ENCODE measurements at places on chromosomes 16 and 17. TPM values are rescaled to one million over a fixed set of nuclear protein-coding genes. Genes with fewer than 3 reads are reported as not detected.

Gene DCTPP1
- 28.9 TPM for total RNA-seq

Gene ADGRG1
- total RNA-seq: 0.20 TPM

Gene ABI3
- total RNA-seq: 20.7 TPM

Gene CD79B
- total RNA-seq: 891 TPM

Gene PHF12
- 148 TPM for total RNA-seq

Gene CFAP97D1
- not detected for total RNA-seq

Gene OTOP2
- total RNA-seq: not detected

Gene KRTAP4-6
- not detected for total RNA-seq

Gene TPSD1
- total RNA-seq: not detected

Gene MYH2
- not detected for total RNA-seq

DNA sequence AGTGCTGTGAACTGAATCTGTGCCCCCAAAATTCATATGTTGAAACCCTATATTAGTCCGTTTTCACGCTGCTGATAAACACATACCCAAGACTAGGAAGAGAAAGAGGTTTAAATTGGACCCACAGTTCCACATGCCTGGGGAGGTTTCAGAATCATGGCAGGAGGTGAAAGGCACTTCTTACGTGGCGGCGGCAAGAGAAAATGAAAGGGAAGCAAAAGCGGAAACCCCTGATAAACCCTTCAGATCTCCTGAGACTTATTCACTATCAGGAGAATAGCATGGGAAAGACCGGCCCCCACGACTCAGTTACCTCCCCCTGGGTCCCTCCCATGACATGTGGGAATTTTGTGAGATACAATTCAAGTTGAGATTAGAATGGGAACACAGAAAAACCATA lies 3.7 kb upstream of the SPDYE4 start:
- no peak for DNase-seq
- H3K4me3 ChIP-seq: no peak overlapping the region
- H3K27me3 ChIP-seq: peaks cover 12% of the 10 kb centered on the region
- no peaks in the 10 kb centered on the region for H3K36me3 ChIP-seq
- no peaks in the 10 kb centered on the region for H3K4me1 ChIP-seq

GRCh38 chr17:21679256-21680146 lies 12.8 kb upstream of the KCNJ18 start:
- no peaks in the 10 kb centered on the region for H3K27me3 ChIP-seq
- H3K36me3 ChIP-seq: no peaks in the 10 kb centered on the region
- DNase-seq: no peak
- H3K27ac ChIP-seq: no peak overlapping the region

GRCh38 chr16:88649195-88649923 lies 1.5 kb downstream of the CYBA start:
- no peak for DNase-seq
- peaks cover 76% of the 10 kb centered on the region for H3K4me1 ChIP-seq
- peaks cover 53% of the 10 kb centered on the region for H3K36me3 ChIP-seq
- H3K4me3 ChIP-seq: peak overlapping the region; percentile 92

GRCh38 chr17:12619459-12620199 lies 46.1 kb upstream of the MYOCD start:
- no peak overlapping the region for H3K4me3 ChIP-seq
- DNase-seq: no peak
- no peak overlapping the region for H3K27ac ChIP-seq
- H3K36me3 ChIP-seq: no peaks in the 10 kb centered on the region

GRCh38 chr17:48882272-48882671 lies 10.3 kb upstream of the ATP5MC1 start:
- no peak overlapping the region for H3K4me3 ChIP-seq
- H3K27me3 ChIP-seq: no peaks in the 10 kb centered on the region
- H3K27ac ChIP-seq: no peak overlapping the region
- DNase-seq: no peak

DNA sequence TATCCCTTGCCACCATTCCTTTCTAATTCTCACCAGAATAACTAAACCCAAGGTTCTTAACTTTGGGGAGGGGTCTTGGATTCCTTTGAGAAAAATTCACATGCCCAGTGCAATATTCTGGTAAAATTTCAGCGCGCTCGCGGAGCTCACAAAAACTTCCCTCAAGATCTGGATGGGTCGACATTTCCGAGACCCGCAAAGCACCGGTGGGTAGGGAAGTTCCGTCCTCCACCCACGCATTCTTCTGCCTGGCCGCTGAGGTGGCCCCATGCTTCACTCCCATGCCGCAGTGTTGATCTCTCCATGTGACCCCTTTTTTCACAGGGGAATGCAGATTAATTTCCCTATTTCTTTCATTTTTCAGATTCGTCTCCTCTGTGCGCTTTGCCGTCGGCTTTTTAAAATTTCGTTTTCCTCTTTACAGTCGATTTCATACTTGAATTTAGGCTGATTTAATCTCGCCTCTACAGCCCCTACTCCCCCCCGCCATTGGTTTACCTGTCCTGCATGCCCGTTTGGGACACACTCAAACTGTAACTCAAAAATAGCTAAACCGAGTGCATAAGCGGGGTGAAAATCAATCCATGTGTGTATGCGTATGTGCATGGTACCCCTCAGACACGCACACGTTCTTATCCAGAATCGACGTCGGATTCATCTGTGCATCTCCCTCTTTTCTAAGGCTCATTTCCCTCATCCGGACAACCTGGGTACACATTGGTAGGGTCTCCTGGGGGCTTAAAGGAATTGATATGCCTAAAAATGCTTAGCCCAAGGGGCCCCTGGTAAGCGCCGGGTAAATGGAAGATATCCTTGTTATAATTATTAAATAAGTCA lies 1.4 kb upstream of the SP6 start:
- DNase-seq: peak; percentile 57
- H3K4me1 ChIP-seq: peaks cover 34% of the 10 kb centered on the region
- H3K4me3 ChIP-seq: peak overlapping the region; percentile 29
- no peak overlapping the region for H3K27ac ChIP-seq
- peaks cover 86% of the 10 kb centered on the region for H3K27me3 ChIP-seq

DNA sequence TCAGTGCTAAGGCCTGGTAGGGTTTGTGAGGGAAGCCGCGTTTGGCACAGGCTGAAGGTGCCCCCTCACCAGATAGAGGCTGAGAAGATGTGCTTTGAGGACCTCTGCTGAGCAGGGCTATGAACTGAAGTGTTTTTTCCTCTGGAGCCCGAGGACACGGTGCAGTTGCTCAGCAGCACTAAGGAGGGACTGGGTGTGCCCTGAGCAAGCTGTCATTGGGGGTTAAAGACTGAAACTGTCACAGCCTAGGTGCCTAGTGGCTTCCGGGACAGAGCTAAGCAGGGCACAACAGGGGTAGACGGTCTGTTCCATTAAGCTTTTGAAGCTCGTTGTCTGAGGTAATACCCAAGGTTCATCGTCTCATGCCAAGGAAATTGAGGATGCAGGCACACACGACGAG lies 24.8 kb upstream of the ASGR2 start:
- no peak overlapping the region for H3K27ac ChIP-seq
- H3K4me1 ChIP-seq: no peaks in the 10 kb centered on the region
- no peaks in the 10 kb centered on the region for H3K27me3 ChIP-seq

DNA sequence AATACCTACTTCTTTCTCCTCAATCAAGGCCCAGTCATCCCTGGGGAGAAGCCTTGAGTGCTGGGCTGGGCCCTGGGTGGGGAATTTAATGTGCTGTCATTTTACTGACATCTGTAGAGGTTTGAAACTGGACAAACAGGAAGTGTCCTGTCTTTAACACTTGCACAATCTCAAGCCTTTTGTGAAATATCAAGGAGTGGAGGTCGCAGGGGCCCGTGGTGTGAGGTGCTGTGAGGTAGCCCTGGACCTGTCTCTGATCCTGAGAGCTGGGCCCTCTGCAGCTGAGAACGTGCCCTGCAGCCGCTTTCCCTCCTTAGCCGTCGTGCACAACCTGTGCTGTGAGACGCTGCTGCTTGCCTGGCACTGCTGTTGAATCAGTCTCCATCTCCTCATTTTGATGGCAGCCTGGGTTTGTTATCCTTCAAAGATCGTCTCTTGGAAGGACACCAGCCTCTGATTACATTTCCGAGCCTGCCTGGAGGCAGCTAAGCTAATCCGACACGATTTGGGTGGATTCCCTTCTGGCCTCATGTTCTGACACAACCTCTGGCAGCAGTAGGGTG lies 29.9 kb downstream of the SMARCE1 start:
- no peak overlapping the region for H3K4me3 ChIP-seq
- no peaks in the 10 kb centered on the region for H3K36me3 ChIP-seq
- DNase-seq: no peak
- H3K4me1 ChIP-seq: peaks cover 73% of the 10 kb centered on the region
- no peaks in the 10 kb centered on the region for H3K27me3 ChIP-seq

- H3K27me3 ChIP-seq: no peaks in the 10 kb centered on the region
- no peaks in the 10 kb centered on the region for H3K36me3 ChIP-seq
- no peak for DNase-seq
- H3K27ac ChIP-seq: no peak overlapping the region
Measured at GRCh38 chr16:65698791-65699321, 577.0 kb upstream of the CDH11 start.

DNA sequence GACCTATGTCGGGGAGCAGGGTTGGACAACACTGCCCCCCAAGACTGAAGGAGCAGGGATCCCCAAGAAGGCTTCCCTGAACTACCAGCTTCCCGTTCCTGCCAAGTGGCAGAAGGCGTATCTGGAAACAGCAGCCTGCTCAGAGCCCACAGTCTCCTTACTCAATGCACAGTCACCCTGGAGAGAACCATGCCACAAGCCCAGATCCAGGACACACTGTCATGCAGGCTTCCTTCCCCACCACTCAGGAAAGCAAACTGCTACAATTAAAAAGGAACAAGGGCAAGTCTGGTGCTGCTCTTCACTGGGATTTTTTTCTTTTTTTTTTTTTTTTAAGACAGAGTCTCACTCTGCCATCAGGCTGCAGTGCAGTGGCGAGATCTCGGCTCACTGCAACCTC lies 8.2 kb downstream of the WDR45B start:
- H3K4me1 ChIP-seq: no peaks in the 10 kb centered on the region
- no peak for DNase-seq
- H3K27me3 ChIP-seq: no peaks in the 10 kb centered on the region
- peaks cover 60% of the 10 kb centered on the region for H3K36me3 ChIP-seq

DNA sequence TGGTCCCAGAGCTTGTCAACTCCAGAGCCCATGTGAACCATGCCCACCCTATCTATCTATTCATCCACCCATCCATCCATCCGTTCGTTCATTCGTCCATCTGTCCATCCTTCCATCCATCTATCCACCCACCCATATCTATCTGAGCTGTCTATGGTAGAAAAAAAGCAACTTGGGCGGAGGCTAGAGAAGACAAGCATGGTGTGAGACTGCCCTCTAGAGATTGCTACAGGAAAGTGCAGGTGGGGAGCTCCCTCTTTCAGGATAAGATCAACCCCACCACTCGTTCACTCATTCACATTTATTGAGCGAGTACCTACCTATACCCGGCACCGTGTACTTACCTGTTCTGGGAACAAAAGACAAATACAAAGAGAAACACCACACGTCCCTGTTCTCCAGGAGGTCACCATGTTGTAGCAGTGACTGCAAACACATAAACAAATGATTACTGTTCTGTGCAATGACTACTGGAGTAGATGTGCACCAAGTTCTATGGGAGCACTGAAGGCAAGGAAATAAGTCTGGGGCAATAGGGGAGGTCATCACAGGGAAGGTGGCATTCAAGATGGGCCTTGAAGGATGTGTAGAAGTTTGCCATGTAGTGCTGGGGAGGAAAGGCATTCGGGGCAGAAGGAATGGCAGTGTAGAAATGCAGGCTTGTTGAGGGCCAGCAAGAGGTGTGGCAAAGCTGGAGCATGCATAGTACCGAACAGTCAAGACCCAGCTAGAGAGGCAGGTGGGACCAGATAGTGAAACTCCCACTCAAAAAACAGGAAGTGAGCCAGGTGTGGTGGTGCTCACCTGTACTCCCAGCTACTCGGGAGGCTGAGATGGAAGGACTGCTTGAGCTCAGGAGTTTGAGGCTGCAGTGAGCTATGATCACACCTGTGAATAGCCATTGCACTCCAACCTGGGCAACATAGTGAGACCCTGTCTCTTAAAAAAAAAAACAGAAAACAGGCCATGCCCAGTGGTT lies 13.4 kb upstream of the ATP5MC1 start:
- H3K27ac ChIP-seq: no peak overlapping the region
- no peaks in the 10 kb centered on the region for H3K36me3 ChIP-seq
- peak; percentile 82 for DNase-seq
- H3K4me3 ChIP-seq: no peak overlapping the region
- H3K27me3 ChIP-seq: no peaks in the 10 kb centered on the region

DNA sequence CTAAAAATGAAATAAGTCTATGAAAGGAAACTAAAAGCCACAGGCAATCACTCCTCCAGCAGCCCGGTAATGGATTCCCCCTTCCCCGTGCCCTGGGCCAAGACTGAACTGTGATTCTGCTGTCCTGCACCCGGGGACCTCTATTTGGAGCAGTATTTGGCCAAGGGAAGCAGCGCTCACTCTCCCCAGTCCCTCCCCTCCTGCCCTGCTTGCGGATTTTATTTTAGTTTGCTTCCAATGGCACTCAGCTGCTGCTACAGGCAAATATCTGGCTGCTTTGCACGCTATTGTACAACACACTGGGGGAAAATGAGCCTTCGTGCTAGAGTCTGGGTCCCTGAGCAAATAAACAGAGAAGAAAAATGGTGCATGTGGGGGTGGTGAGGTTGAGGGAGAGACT lies 975.7 kb upstream of the RBFOX1 start:
- no peaks in the 10 kb centered on the region for H3K27me3 ChIP-seq
- H3K4me3 ChIP-seq: no peak overlapping the region
- no peak overlapping the region for H3K27ac ChIP-seq
- DNase-seq: no peak
- H3K36me3 ChIP-seq: no peaks in the 10 kb centered on the region
- H3K4me1 ChIP-seq: no peaks in the 10 kb centered on the region

GRCh38 chr17:17029938-17030337 lies 12.3 kb upstream of the MPRIP start:
- H3K27me3 ChIP-seq: no peaks in the 10 kb centered on the region
- peaks cover 26% of the 10 kb centered on the region for H3K4me1 ChIP-seq
- no peak for DNase-seq
- no peak overlapping the region for H3K27ac ChIP-seq
- H3K4me3 ChIP-seq: no peak overlapping the region

- DNase-seq: no peak
- peaks cover 8% of the 10 kb centered on the region for H3K4me1 ChIP-seq
- H3K27me3 ChIP-seq: no peaks in the 10 kb centered on the region
- no peak overlapping the region for H3K27ac ChIP-seq
- H3K36me3 ChIP-seq: no peaks in the 10 kb centered on the region
- H3K4me3 ChIP-seq: no peak overlapping the region
Measured at GRCh38 chr17:17626840-17627239, 35.3 kb upstream of the PEMT start.

GRCh38 chr16:83830769-83831455 lies 23.1 kb downstream of the HSBP1 start:
- DNase-seq: no peak
- H3K27ac ChIP-seq: no peak overlapping the region
- H3K4me1 ChIP-seq: no peaks in the 10 kb centered on the region

- no peak overlapping the region for H3K4me3 ChIP-seq
- no peaks in the 10 kb centered on the region for H3K27me3 ChIP-seq
- DNase-seq: no peak
- H3K4me1 ChIP-seq: no peaks in the 10 kb centered on the region
- H3K36me3 ChIP-seq: no peaks in the 10 kb centered on the region
Measured at GRCh38 chr17:72530454-72530853, 409.6 kb downstream of the SOX9 start.

GRCh38 chr17:27793168-27793905 lies 7.0 kb downstream of the NOS2 start:
- H3K27ac ChIP-seq: no peak overlapping the region
- no peaks in the 10 kb centered on the region for H3K27me3 ChIP-seq
- H3K36me3 ChIP-seq: no peaks in the 10 kb centered on the region

- H3K36me3 ChIP-seq: peaks cover 21% of the 10 kb centered on the region
- H3K4me1 ChIP-seq: no peaks in the 10 kb centered on the region
- no peaks in the 10 kb centered on the region for H3K27me3 ChIP-seq
- no peak overlapping the region for H3K4me3 ChIP-seq
Measured at GRCh38 chr16:67594956-67595355, 32.6 kb downstream of the CTCF start.
